ENCODE measurements at places on chromosomes 7 and 10.

DNA sequence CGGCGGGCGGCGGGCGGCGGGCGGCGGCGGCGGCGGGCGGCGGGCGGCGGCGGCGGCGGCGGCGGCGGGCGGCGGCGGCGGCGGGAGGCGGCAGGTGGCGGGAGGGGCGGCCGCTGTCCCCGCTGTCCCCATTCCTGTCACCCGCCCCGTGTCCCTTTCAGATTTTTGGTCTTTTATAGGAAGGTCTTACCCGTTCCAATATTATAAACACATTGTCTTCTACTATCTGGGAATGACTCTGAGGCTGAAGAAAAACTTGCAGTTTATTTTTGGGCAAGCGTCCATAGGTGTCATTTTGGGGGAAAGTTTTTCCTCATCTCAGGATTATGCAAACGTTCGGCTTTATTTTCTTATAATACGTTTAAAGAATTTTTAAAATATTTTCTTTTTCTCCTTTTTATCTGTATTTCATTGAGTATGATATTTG is 578 bp downstream of the ZNF713 start:
- no peak for DNase-seq

DNA sequence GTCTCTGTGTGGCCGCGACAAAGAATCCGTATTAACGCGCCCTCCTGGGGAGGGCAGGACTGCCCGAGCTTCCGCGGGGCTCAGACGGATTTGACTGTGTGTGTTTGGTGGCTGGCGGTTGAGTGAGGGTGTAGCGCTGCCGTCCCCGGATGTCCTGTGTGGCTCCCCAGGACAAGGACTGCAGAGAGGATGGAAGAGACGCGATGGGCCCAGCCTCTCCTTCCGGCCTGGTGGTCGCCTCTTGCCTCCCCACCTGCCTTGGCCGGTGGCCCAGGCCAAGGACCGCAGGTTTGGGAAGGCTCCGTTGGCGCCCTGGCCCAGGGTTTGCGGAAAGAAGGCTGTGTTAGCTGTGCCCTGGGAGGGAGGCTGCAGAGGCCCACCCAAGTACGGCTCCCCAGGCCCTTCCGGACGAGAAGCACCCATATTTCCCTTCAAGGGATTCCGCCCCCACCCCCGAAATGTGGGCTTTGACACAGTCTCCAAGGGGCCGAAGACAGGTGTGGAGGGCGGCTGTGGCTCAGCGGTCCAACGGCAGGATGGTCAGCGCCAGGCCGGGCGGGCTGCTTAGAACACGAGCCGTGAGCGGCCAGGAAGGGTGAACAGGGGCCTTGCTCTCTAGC is 2.3 kb downstream of the UNCX start:
- DNase-seq: no peak

GRCh38 chr7:25759286-25759685 is 392.7 kb upstream of the NFE2L3 start:
- no peak for DNase-seq

DNA sequence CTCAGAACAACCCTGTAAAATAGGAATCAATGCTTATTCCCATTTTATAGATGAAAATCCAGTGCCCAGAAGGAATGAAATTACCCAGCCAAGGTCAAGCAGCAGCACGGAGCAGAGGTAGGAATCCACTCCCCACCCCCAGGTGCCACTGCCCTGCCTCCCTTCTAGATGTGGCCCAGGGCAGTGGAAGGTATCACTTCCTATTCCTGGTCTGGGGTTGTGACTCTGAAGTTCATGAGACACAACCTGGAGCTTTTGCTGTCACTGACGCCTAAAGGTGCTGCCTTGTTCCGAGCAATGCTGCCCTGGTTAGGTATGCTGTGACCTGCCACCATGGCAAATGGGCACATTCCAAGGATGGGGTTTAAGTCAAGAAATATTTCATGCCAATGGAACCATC is 53.6 kb downstream of the PIK3AP1 start:
- no peak for DNase-seq

- DNase-seq: no peak
Measured at GRCh38 chr10:124622158-124622557, 122.0 kb downstream of the FAM53B start.

DNA sequence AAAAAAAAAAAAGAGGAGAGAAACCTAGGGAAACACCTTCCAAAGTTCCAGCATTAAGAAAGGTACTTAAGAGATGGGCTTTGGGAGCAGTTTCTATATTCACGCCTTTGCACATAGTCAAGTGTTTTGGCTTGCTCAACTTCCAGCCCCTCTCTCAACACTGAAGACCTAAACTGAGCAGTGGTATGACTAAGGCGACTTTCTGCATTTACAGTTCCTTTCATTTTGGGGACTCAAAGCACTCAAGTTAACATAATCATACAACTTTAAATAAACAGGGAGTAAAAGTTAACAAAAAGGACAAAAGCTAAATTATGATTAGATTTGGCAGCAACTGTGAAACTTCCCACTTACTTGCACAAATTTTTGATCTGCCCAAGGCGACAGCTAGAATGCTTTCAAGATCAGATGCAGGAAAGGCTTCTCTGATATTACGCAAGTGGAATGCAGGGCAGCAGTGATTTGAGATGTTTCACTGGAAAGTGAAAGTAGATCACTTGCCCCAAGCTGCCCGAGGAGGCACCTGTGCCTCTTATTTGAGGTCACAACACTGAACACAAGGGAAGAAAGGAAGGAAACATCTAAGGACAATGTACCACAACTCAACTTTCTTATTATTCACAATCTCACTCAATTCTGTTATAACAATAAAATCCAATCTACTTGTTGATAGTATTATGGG is 199.5 kb downstream of the SKAP2 start:
- no peak for DNase-seq

DNA sequence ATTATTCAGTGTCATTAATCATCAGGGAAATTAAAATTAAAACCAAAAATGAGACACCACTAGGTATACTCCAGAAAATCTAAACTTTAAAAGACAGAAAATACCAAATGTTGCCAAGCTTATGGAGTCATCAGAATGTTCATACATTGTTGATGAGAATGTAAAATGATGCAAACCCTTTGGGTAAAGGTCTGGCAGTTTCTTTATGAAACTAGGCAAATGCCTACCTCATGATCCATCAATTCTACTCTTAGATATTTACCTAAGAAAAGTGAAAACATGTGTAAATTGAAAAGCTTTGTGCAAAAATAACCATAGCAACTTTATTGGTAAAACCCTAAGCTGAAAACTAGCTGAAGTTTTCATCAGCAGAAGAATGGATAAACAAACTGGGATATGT is 329.5 kb upstream of the MEOX2 start:
- DNase-seq: no peak

GRCh38 chr7:66751945-66752344 is 11.4 kb downstream of the RABGEF1 start:
- DNase-seq: no peak

GRCh38 chr7:155343661-155344121 is 46.0 kb downstream of the INSIG1 start:
- DNase-seq: no peak
